NK-92 treated with Interleukin-12 subunit alpha and Interleukin-12 subunit beta, amount 100 ng/mL, for 24 hours (cell line): ENCODE measurements at places on chromosomes 3 and 15.

DNA sequence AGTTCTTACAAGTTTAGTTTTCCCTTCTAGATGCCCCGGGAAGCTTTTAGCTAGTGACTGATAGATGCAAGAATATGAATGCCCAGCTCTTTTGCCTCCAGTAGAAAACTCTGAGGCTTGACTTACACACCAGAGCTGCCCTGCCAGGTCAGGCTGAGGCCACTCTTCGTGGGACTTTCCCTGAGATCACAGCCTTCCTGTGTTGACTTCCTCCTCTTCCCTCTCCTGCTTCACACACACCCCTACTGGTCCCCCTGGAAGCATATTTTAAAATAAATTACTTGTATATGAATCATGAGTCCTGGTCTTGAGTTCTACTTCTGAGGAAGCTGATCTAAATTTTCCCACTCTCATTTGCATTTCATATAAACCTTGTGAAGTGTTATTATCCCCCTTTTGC is 413.7 kb downstream of the PDCD6IP start:
- no peak for DNase-seq

- DNase-seq = no peak
These were observed 130.5 kb upstream of the PHLDB2 start for GRCh38 chr3:111728566-111728935.

DNA sequence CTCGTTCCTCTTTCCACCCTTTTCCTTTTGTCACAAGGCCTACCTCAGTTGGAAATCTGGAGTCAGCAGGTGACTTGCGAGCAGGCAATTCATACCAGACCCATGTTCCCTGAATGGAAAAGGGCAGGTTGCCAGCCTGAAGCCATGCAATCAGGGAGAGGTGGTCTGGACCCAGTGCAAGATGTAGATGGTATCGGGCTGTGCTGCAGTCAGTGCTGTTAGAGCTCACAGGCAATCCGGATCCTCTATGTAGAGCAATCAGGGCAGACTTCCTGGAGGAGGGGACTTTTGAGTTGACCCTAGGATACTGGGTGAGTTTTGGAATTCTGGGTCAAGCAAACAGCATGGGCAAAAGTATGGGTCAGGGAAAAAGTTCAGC is 18.9 kb downstream of the LOXL1 start:
- no peak for DNase-seq

- DNase-seq = no peak
These were observed 487 bp downstream of the ITIH4 start for GRCh38 chr3:52829906-52830463.

DNA sequence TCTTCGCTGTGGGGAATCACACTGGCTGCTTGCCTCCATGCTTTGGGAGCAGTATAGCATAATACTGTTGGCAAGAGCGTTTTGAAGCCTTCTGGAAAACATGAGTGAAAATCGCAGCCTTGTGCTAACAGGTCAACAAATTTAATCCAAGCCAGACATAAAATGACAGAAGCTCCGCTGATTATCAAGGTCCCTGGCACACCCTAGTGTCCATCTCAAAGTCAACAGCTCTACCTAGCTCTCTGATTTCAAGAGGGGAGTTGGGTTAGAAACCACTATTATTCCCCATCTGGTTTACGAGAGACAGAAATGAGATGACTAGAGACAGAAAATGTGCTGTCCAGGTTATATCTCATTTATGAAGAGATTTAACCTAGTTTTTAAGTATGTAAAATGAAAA is 73.6 kb upstream of the MDFIC2 start:
- DNase-seq = no peak
